Activated CD4-positive, alpha-beta T cell treated with anti-CD3 and anti-CD28 coated beads for 36 hours (primary cell): ENCODE measurements at places on chromosomes 11 and 22. TPM values are rescaled to one million over a fixed set of nuclear protein-coding genes. Genes with fewer than 3 reads are reported as not detected.
A peak's percentile ranks its signal among the peaks of the same experiment; 100 is the strongest.

- peak; percentile 11 for DNase-seq
Observed at GRCh38 chr11:30016588-30017363, at the start of gene KCNA4. Gene KCNA4, minus strand, starts transcription at chr11:30017030. Its CDS starts 4,352 bp downstream, at chr11:30012678.

DNA sequence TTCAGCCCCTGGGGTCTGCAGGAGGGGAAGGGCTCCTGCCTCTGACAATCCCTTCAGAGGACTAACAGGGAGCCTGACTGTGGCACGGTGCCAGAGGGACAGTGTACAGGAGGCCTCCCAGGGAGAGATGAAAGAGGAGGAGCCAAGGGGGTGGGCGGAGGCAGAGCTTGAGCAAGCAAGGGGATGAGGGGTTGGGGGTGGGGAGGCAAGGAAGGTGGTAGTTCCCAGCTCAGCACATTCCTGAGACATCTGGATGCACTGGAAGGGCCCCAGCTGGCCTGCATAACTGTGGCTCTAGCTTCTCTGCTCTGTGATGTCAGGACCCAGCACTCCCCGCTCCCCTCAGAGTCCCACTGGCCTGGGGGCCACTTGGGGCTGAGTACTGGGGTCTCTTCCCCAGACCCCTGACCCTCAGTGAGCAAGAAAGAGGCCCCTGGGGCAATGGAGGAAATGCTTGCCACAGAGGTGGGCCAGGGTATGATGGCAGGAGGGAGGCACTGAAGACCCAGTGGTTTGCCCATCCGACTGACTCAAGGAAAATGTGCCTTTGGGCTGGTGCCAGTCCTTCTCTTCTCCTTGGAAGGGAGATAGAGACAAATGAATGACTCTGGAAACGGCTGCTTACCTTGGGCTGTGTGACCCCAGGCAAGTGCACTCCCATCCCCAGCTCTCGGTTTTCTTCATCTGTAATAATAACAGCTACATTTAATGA is 13.3 kb downstream of the CREB3L1 start:
- no peak for DNase-seq

DNA sequence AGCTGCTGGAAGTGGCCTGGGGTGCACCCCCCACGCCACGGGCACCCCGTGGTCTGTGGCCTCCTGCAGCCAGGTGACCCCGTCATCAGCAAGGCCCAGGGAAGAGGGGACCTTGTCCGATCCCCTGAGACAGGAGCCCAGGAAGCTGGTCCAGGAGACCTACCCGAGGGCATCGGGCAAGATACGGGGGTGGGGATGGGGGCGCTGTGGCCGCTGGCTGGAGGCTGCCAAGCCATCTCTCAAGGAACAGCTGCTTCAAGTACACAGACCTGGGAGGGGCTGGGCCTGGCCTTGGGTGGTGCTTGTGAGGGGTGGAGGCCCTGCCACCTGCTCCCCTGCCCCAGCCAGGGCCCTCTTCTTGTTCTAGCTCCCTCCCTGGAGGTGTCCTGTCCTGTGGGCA is 1272.1 kb downstream of the BRD1 start:
- no peak for DNase-seq

The PGR gene
- total RNA-seq: not detected

DNA sequence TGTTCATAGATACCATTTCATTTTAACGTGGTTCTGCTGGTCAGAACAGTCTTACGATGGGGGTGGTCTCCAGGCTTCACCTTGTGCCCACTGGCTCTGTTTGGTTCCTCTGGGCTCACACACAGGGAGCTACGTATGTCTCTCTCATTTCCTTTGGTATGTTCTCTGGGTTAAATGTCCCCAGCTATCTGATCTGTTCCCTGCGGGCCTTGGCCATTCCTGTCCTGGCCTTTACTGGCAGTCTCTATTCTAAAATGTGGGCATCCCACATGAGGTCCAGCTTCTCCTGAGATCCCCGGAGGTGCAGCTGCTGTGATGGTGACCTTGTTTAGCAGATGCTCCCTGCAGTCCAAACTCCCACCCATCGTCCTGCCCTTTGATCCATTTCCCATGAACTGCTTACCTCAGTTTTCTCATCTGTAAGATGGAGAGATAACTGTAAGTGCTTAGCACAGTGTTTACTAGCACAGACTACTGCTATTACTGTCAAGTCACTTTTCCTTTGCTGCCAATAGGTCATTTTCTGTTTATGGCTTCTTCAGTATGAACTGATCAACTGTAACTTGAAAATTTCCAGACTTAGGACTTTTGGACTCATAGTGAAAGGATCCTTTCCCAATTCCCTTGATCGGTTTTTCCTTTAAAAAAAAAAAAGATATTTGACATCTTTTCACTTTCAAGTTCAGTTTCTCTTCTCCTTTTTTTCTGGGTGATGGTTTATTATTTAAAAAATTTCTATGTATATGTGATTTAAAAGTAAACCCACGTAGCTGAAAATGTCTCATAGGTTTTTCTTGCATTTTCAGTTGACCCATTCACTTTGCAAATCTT is 92.9 kb downstream of the PTPRJ start:
- DNase-seq: no peak

The THRSP gene
- total RNA-seq: not detected

GRCh38 chr11:69912161-69912910 is 93.1 kb upstream of the FGF3 start:
- DNase-seq: no peak

The ALKBH3 gene
- 41.9 TPM for total RNA-seq

DNA sequence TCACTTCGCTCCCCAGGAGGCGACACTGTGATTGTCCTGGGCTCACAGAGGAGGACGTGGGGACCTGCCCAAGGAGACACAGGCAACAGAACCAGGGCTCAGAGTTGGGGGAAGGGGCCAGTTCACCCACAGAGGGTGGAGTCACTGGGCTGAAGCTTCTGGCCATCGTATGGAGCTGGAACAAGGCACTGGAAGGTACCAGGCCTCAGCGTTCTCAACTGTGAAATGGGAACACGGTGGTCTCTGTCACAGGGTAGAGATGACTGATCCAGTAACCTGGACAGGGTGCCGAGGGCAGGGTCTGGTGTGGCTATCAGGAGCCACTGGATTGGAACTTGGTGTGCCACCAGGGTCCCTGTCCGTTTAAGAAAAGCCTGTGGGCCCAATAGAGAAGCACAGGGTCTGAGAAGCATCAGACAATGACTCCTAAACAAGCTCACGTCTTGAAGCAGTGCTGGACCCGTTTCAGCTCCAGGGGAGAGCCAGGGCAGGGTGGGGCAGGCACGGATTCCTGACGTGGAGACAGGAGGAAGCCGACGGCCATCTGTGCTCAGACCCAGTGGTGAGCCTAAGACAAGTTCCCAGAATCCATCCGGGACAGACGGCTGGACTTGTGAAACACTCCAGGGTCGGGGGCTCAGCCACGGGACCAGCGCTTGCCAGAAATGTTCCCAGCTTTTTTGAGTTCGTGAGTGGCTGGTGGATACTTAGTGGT is 25.0 kb upstream of the KCNQ1OT1 start:
- DNase-seq: no peak

- DNase-seq: no peak
Observed at GRCh38 chr11:70539360-70540095, 141.2 kb downstream of the CTTN start.

DNA sequence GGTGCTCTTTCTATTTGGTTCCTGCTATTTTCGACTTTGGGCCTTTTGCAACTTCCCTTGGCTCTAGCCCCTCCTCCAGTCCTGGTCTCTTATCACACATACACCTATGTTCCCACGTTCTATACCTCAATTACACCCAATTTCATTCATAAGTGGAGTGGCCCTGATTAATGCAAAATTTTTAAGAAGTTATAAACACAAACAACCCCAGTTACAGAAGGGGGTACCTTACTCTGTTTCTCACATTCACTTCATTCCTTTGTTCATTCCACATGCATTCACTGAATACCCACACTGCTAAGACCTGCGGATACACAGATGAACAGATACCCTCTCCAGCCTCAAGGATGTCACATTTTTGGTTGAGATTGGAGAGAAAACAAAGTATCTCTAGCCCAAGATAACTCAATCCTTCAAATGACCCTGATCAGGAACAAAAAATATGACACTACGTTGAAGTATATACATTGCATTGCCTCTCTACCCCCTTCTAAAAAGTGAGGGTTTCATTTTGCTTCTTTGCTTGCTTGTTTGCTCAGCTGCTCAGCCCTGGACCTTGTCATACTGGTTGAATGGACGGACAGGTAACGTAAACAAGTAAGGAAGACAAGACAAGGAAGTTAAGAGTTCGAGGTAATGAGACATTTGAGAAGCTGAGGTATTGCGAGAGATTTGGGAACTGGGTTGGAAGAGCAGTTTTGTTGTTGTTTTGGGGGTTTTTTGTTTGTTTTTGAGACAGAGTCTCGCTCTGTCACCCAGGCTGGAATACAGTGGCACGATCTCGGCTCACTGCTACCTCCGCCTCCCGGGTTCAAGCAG is 3.6 kb upstream of the VPS37C start:
- DNase-seq: no peak

DNA sequence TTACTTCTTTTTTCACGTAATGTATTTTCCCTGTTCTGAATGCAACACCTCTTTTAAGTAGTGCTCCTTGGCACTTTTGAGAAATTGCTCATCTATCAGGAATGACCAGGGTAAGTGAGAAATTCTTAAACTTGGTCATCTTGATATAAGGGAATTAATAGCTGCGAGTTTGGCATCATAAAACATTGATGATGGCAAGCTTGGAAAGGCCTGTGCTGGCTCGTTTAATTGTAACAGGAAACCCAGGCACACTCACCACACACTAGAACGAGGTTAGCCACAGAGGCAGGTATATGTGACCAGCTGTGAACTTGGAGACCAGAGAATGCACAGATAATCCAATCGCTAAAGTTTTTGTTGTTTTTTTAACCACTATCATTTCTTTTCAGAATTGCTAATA is 24.3 kb downstream of the FAM118A start:
- no peak for DNase-seq

The PNPLA5 gene
- not detected for total RNA-seq

DNA sequence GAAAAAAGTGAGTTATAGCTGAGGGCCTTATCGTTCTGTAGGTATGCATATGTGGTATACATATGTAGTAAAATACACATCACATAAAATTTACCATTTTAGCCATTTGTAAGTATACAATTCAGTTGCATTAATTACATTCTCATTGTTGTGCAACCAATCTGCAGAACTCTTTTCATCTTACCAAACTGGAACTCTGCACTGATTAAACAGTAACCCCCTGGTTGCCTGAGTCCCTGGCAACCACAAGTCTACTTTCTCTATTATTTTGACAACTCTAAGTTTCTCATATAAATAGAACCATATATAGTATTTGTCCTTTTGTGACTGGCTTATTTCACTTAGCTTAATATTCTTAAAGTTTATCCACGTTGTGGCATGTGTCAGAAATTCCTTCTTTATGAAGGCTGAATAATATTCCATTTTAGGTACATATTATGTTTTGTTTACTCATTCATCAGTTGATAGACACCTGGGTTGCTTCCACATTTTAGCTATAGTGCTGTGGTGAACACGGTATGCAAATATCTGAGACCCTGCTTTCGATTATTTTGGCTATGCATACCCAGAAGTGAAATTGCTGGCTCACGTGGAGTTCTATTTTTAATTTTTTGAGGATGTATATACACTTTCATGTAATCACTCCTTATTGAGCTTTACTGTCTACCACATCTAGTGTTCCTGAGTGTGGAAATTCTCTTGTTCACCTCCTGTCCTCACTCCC is 1.6 kb upstream of the DDX10 start:
- no peak for DNase-seq

DNA sequence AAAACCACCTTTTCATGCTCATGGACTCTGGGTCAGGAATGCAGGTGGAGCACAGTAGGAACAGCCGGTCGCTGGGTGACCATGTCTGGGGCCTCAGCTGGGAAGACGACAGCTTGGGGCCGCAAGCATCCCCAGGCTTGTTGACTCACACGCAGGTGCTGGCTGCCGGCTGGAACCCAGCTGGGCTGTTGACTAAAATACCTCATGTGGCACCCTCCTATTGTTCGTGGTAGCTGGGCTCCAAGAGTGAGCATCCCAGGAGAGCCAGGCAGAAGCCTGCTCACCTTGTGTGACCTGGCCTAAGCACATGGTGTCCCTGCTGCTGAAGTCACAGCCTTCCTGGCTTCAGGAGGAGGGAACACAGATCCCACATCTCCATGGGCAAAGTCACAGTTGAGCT is 9.4 kb downstream of the DPP3 start:
- DNase-seq: no peak

DNA sequence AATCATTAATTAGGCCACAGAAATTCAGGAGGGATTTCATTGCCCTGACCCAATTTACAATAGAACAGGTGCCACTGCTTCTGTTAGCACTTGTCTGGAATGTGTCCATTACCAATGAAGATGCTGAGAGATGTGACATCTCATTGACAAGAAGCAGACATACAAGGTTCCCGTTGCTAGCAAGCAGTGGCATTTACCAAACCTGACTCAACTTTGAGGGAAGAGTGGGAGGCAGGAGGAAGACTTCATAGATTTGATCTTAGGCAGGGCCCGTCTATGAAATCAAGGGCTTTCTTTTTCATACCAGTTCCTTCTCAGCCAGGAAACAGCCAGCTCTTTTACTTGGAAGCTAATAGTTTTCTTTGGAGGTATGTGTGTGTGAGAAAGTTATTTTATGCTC is 280.2 kb downstream of the NELL1 start:
- no peak for DNase-seq

The OR5A1 gene
- not detected for total RNA-seq

GRCh38 chr22:31692186-31692886 is 30.3 kb upstream of the PISD start:
- no peak for DNase-seq

DNA sequence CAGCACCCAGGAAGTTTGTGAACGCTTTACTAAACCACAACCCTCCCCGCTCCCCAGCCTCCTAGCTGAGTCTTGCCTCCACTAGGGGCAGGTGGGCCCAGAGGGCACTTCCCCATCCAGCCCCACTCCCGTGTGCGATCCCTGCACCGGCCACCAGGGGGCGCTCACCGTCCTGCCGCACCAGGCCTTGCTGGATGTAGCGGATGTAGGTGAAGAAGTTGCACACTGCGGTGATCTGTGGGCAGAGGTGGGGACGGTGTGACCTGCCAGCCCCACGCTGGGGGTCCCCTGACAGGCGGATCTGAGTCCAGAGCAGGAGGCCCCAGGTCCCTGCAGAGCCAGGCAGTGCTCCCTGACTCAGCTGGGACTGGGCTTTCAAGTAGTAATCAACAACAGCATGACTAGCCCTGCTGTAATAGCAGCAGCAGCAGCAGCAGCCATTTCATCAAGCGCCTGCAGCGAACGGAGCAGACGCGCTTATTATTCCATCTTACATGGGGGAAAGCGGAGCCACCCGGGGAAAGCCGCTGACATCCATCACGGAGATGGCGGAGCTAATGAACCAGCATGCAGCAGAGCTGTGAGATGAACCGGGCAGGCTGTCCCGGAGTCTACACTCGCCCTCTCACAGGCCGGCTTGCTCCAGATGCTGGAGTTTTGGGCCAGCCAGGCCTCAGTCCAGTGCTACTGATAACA is 7.9 kb upstream of the FADS3 start:
- DNase-seq: peak; percentile 95

The GRM5 gene
- not detected for total RNA-seq

The IGF2 gene
- 8.6 TPM for total RNA-seq

DNA sequence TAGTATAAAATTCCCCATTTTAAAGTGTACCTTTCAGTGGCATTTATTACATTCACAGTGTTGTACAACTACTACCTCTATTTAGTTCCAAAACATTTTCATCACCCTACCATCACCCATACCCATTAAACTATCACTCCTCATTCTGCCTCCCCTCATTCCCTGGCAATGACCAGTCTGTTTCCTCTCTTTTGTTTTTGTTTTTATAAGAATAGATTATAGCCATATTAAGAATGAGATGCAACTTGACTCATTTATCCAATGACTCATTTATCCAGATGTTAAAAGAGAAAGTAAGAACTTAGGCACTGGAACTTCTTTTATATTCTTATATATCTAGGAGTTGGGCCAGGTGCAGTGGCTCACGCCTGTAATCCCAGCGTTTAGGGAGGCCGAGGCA is 156.3 kb downstream of the FAT3 start:
- no peak for DNase-seq

The TSPAN18 gene
- 1.4 TPM for total RNA-seq
